ENCODE measurements at places on chromosomes 4 and X.

- DNase-seq, result no peak
Observed at GRCh38 chr4:23999714-24000469, 110.0 kb upstream of the PPARGC1A start.

DNA sequence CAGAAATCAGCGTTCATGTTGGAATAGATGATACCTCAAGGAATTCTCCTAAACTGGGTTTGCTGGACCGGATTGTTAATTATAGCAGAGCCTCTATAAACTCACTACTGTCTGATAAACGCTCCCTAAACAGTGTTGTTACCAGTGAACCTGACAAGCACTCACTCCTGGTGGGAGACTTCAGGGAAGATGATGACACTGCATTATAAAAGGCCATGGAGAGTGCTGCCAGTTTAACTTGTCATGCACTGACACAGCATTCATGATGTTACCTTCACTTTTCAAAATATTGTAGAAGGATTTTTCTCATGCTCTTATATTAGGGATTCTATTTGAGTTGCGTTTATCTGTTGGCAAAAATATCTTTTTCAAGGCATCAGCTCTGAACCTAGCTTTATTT lies 57.7 kb upstream of the PGK1 start:
- no peak for DNase-seq

DNA sequence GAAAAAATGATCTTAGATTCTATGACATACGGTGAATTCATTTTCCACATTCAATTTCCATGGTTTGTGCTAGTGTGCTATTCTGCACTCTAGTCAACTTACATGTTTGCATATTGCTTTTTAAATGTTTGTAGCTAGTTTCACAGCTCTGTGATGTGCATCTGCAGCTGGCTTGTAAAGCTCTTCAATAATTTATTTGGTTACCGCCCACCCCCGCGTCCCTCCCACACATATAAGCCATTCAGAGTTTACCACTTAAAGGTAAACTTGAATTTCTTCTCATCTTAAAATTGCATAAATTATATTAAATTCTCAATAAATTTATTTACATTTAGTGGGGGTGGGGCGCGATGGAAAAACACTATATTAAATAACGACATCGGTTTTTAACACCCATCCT lies 291 bp upstream of the NBDY start:
- DNase-seq, result no peak

- DNase-seq, result no peak
Observed at GRCh38 chr4:130699004-130699403, 1603.1 kb downstream of the C4orf33 start.

GRCh38 chr4:41533680-41534079 lies 4.3 kb upstream of the LIMCH1 start:
- DNase-seq, result no peak

- no peak for DNase-seq
Observed at GRCh38 chrX:10851809-10852208, 231.4 kb upstream of the MID1 start.

GRCh38 chrX:97026406-97026805 lies 142.7 kb downstream of the RPA4 start:
- DNase-seq, result no peak

GRCh38 chrX:12439416-12439815 lies 301.1 kb downstream of the FRMPD4 start:
- DNase-seq, result no peak

DNA sequence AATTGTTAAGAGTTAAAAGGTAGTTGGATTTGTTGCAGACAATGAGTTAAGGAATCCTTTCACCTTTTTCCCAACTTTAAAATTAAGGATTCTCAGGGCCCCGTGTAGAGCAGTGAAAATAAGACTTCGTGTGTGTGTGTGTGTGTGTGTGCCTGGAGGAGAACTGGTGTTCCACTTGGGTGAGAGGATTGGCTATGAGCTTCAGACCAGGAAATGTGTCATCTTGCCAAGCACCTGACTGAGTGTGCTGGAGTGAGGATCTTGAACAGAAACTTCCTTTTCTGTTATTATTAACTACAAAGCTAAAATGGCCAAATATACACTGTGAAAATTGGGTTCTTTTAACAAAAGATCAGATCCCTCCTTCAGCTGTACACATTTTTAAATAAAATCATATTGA lies 113.1 kb upstream of the VCX2 start:
- DNase-seq, result no peak

DNA sequence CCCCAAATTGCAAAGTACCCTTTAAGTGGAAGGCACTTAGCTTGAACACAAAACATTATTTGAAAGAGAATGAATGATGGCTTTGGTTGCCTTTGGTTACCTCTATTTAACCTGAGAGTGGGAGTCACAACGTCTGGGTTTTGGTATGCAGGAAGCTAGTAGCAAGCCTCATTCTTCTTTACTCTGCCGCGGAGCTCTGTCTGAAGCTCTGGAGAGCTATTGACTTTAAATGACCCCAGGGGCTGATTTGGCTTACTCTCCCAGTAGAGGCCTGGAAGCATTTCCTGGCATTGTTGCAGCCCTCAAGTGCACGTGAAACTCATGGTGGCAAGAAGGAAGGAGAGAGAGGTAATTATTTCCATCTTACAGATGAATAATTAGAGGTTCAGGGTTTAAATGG lies 81.8 kb upstream of the MAGEA4 start:
- DNase-seq, result no peak

- DNase-seq, result no peak
Observed at GRCh38 chr4:120443116-120443515, 376.5 kb upstream of the MAD2L1 start.

- no peak for DNase-seq
Observed at GRCh38 chr4:24141836-24142235, 252.0 kb upstream of the PPARGC1A start.

- no peak for DNase-seq
Observed at GRCh38 chrX:19883878-19884277, 3.5 kb downstream of the SH3KBP1 start.

DNA sequence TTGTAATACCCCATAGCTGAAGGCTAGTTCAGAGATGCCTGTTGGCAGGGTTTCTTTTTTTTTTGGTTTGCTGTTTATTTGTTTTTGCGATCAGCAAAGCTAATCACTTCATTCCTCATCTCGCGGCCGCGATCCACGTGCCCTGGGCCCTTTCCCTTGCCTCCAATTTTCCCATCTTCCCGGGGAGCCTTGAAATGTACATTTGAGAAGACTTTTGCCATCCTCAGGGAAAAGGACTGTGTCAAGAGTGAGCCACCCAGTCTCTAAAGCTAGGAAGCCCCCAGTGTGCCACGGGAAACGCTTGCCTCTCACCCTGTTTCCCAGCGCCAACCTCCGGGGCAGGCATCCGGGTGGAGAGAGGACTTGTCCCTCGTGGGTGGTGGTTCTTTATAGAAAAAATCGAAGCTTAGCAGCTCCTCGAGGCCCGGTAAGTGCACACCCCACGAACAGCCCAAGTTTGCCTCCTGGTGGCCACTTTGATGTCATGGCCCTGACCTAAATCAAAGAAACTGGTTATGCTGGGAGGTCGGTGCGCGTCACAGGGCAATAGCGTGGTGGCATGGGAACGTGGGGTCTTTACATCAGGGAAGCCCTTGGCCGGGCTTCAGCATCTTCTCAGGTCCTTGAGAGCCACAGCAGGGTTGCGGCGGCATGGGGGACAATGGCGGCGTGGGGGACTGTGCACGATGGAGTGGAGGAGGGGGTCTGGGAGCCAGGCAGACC lies 42.0 kb downstream of the MAP7D3 start:
- no peak for DNase-seq

DNA sequence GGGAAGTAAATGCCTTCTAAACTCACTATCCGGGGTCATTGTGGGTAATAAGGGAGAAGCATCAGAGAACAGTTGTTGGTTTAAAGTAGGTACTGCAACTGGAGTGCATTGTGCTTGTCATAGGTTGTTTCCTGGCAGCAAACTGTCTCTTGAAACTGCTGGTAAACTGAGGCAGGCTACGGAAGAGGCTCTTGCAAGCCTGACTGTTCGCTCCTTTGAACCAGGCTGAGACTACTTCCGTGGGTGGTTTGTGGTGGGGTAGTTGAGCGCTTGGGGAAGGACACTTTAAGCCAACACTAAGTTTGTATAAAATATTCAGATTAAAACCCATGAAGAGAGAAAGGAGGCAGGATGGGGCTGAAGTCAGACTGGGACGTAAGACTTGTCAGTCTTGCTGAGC lies 45.2 kb upstream of the WDR1 start:
- no peak for DNase-seq

- DNase-seq, result no peak
Observed at GRCh38 chr4:176005766-176006165, 59.9 kb upstream of the WDR17 start.

GRCh38 chr4:20520901-20521300 lies 179.4 kb upstream of the PACRGL start:
- DNase-seq, result peak; percentile 32

DNA sequence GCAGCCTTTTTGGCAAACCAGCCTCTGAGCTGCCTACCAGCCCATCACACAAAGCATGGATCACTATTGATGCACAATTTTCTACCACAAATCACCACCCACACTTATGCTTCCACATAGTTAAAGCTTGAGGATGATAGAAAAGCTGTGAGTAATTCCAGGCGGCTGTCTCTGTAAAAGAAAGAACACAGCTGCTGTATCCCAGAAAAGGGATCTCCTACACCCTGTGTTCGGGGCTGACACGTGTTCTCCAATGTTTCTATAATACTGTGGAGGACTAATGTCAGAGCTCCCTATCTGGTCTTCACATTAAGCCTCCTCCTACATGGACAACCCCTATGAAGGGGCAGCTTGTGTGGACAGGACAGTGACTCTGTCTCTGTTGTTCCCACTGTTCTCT lies 12.5 kb upstream of the BRS3 start:
- no peak for DNase-seq

DNA sequence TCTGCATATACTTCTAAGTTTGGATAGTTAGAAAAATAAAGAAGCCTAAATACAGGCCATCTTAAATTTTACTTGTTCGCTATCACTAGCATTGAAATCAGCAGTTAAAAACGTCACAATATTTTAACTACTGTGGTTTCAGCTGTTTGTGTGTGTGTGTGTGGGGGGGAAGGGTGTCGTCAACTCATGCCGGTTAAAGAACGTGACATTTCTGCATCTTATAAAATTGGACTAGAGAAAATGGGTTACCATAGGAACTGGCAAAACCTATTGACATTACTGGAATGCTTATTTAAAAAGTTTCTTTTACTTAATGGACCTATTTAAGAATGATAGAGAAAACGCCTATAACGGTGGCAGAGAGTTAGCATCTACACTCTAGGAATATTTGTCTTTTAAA lies 1.2 kb upstream of the CNKSR2 start:
- no peak for DNase-seq

GRCh38 chr4:183333202-183333601 lies 11.0 kb upstream of the CLDN24 start:
- DNase-seq, result no peak

DNA sequence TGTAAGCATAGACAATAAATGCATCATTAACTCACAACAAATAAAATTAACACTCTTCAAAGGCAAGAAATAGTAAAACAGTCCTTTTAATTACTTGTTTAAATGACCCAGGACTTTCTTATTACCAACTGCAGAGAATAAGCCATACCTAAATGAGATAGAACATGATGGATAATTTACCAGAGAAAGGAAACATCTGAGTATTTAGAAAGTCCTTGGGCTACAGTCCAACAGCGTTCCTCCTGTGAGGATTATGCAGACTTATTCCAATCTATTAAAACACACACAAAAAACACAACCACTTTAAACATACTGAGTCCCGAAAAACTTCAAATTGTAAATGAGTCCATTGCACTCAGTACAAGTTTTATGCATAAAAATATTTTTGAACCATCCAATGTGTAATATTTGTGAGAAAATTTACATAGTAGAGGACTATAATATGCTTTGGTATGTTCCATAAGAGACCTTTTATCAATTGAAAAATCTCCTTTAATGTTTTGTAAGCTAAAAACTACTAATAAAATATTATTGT lies 129.2 kb downstream of the NR3C2 start:
- no peak for DNase-seq

GRCh38 chr4:9952415-9952950 lies 68.8 kb downstream of the SLC2A9 start:
- DNase-seq, result no peak

DNA sequence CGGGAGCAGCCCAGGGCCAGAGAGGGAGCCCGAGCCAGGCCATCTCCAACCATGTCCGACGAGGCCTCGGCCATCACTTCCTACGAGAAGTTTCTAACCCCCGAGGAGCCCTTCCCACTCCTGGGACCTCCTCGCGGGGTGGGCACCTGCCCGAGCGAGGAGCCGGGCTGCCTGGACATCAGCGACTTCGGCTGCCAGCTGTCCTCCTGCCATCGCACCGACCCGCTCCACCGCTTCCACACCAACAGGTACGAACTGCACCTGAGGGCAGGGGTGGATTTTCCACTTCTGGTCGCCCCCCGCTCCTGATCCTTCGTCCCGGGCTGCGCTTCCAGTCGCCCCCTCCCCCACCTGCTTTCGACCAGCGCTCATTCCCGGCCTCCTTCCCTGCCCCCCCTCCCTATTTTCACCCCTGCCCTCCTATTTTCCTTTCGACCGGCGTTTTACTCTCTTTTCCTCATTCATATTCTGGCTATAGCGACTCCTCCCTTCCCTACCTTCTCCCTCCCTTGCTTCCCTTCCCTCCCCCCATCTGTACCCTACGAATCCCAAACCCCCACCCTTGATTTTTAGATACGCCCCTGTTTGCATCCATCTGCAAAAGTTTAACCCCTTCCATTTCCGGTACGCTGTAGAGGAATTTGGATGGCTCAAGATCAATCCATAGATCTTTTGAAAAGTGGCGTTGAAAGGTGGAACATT lies 633 bp downstream of the FAM199X start:
- no peak for DNase-seq

DNA sequence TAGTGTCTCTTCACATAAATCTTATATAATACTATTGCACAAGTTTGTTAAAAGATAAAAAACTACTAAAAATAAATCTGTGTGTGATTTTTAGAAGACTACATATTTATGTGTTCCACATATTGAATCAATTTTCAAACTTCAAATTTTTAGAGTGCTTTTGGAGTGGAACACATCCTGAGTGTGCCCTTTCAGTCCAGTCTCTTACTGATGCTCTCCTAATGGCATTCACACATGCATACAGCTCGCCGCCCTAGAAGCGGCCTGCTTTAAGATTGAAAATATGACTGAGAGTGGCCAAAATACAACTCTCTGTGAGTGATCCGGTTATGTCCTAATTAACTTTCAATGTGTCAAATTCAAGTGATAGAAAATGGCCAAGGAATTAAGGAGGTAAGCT lies 628.8 kb downstream of the ANKRD50 start:
- DNase-seq, result no peak

DNA sequence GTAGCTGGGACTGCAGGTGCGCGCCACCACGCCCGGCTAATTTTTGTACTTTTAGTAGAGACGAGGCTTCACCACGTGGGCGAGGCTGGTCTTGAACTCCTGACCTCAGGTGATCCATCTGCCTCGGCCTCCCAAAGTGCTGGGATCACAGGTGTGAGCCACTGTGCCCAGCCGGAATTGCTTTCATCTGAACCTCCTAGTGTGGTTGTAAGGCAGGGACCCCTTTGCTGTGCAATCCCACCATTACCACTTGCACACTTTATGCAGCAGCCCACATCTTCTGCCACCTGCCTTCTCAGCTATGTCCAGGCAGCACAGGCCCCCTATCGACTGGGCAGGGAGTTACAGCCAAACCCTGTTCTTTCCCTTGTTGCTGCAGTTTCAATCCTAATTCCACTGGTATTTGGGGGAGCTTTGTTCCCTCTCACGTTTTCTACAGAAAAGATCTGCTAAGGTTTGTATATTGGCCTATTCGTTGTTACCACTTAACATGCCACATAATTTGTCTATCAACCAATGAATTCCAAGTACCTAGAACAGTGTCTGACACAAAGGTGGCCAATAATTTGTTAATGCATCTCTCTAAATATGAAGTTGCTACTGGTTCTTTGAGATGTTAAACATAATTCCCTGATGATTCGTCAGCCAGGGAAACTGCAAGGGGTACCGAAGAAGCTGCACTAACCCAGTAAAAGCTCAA lies 6.5 kb downstream of the RPL39 start:
- DNase-seq, result no peak
